NK-92 treated with Interleukin-12 subunit alpha and Interleukin-12 subunit beta, amount 100 ng/mL, for 24 hours (cell line): ENCODE measurements at places on chromosomes 5 and 9.

DNA sequence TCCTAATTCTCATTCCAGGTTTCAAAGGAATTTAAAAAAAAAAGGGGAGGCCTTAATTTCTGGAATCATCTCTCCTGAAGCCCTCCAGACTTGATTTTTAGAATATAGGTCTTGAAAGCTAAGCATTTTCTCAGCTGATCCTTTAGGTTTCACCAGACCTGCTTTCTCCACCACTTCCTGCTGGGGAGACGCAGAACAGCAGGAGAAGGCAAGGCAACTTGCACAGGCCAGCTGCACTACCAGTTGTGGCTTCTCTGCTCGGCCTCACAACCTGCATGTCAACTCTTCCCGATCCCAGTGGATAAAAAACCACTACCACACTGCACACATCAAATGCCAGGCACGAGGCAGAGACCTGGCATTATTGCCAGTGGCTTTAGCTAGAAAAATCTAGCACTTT, 119.8 kb downstream of the SIL1 start:
- no peak for DNase-seq

GRCh38 chr9:125513303-125513667, 193.7 kb downstream of the MAPKAP1 start:
- no peak for DNase-seq

- no peak for DNase-seq
Observed at GRCh38 chr9:76630916-76631315, 133.3 kb upstream of the PCA3 start.

DNA sequence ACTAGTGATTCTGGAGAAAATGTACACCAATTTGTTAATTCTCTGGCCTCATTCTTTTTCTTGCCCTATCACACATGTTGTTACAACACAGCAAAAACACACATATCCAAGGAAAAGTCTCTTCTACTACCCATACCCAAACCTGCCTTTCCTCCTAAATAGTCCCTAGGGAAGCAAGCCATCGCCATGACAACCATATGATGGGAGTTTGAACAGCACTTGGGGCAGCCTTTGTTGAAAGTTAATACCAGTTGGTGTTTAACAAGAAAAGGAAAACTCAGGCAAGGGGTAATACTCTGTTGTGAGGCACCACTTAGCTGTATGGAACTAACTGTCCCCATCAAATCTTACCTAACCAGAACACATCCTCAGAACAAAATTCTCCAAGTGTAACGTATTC, 1.7 kb downstream of the TRPM3 start:
- DNase-seq, result no peak

- no peak for DNase-seq
Observed at GRCh38 chr9:70746316-70746715, 331.9 kb upstream of the KLF9 start.

GRCh38 chr5:55289808-55290207, 17.7 kb downstream of the DHX29 start:
- DNase-seq, result no peak

DNA sequence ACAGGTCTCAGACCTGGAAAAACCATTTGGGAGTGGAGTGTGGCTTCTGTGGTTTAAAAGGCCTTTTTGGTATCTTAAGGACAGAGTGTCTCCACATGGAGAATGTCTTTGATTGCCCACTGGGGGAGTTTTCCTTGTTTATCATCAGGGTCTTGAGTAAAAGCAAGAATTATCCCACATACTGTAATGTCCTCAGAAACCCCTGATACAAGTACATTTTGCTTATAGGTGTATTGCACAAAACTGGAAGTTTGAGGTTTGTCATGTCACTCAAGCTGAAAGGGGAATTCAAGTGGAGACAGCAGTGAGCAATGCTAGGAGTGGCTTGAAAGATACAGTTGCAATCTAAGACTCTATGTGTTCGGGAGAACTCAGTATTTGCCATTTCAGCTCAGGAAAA, 62.7 kb upstream of the GRAMD2B start:
- DNase-seq, result no peak

- DNase-seq, result no peak
Observed at GRCh38 chr5:14672082-14672481, 7.6 kb downstream of the OTULIN start.

DNA sequence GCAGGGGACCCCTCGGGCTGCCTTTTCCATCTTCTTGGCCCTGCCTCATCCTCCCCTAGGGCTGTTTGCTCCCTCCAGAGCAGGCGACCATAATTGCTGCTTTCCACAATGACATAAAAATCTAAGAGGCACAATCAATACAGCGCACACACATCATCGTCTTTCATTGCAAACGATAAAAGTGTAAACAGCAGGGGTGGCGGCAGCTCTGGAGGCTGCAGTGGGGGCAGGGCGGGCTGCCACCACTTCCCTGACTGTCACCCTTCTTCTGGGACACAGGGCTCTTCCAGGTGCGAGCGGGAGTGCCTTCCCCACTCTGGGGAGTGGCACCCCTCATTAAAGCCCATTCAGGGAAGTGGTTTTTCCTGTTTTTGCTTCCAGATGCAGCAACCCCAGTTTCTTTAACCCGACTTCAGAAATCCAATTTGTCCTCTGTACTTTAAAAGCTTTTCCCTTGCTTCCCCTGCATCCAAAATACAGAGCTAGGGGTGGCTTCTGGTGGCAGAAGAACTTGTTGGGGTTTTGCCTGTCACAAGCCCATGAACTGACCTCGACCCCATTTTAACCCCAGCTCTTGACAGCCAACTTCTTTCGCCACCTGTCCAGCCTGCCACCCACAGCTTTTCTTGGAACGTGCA, 45.7 kb downstream of the TSPAN17 start:
- no peak for DNase-seq

DNA sequence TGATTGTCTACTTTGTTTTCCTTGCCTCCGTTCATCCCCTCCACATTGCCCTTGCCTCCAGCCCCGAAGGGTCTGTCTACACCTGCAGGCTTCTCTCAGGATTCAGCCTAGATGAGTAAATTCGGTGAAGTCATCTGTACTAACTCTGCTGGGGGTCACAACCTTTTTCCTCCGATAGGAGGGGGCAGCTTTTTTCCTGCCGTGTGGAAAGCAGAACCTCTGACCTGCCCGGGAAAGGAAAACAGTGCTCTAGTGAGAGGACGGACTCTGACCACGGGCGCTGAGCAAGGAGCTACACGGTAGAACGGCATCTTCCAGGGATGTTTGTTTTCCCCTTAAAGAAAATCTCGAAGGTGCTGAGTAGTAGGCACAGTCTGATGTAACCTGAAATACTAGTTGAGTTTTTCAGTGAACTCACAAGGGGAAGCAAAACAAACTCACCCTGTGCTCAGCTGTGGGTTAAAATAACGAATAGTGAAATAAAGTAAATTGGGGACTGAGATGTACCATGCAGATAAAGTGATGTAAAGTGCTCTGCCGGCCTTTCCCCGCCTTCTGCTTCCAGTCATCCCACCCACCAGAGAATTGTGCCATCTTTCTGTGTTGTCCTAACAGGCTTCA, 281.8 kb downstream of the AOPEP start:
- DNase-seq, result no peak

DNA sequence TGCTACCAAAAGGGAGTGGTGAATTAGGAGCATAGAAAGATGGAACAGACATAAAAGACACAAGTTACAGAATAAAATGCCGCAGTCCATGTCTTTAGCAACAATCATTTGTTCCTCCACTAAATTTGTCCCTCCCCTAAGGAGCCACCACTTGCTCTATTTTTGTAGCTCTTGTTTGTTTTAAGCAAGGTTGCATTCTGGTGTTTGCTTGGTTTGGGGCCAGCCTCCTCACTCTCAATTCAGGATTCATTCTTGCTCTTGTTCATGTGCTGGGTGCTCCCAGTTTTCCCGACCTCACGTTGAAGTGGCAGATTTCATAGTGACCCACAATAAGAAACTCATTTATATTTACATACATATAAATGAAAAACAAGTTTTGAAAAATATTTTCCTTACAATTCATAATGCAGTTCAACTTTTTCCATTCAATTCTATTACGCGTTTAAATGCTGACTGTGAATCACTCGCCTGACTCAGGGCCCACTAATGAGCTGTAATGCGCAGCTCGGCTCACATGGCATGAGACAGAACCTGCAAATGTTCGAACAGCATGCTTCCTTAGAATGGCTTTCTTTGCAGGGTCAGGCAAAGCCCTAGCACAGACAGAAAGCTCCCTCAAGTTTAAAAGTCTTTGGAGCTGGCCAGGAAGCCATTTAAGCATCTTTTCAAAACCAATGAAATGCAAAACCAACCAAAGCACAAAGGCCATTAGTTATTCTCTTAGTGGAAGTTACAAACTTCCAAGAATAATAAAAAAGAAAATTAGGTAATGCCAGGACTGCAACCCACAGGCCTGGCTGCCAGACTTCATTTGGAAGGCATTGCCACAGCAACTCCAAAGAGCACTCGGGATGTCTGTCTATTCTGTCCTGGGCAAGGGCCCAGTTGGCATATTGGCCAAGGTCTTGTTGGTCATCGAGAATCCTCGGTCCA, 41.7 kb downstream of the RETREG1 start:
- no peak for DNase-seq

DNA sequence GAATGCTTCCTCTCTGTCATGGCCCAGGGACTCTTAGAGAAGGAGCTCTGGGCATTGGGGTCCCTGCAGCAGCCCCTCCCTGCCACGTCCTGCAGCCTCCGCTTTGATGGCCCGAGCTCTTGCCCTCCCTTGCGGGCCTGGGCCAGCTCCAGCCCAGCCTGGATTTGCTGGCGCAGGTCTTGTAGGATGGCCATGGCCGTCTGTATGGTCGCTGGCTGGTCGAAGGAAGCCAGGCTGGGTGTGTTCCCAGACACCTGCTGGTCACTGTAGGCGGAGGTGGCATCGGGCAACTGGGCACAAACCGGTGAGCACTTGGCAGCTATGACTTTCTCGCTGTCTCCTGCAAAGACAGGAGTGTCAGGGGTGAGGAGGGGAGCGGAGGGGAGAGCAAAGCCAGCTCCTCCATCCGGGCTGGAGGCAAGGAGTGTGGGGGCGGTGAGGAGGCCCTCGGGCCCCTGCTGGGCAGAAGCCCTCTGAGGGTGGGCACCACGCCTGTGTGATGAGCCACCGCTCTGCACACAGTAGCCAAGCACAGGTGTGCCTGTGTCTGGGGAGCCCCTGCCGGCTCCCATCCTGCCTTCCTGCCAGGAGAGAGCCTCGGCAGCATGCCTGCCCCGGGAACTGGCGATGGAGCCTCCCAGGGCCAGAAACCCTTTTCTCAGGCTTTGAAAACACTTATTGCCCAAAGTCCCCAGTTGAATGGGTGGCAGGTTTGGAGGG, 12.4 kb downstream of the CCDC187 start:
- no peak for DNase-seq

GRCh38 chr5:73436535-73437100, 12.0 kb downstream of the FOXD1 start:
- no peak for DNase-seq

- DNase-seq, result no peak
Observed at GRCh38 chr9:116945817-116946216, 258.7 kb downstream of the TRIM32 start.

DNA sequence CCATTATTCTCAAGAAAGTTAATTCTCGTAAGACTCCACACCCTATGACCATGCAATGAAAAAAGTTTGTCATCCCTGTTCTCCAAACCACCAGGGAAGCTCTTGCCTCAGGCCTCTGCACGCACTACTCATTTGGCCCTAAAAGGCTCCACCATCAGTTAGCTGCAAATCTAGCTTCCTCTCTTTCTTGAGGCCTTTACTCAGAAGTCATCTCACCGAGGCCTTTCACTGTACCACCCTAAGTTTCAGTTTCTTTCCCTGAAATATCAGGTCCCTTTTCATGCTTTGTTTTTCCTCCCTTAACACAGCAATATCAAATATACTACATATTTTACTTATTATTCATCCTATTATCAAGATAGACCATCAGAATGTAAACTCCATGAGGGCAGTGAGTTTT, 39.1 kb downstream of the OXCT1 start:
- DNase-seq, result no peak

DNA sequence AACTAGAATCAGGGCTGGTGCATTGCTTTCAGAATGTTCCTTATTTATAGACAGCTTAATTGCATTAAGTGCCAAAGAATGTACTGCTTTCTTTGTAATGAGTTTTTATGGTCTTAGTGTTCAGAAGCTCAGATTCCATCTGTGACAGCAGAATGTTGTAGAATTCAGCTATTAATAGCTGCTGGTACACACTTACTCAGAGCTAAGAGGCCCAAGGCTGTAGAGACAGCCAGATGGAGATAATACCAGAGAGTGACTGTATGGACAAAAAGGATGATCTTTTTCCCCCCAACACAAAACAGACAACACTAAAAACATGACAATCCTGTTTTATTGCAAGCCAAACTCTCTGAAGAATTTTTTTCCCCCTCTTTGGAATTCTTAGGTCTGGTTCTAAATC, 50.2 kb downstream of the PPP2R2B start:
- no peak for DNase-seq

- no peak for DNase-seq
Observed at GRCh38 chr9:133975511-133975910, 16.6 kb downstream of the VAV2 start.

- DNase-seq, result no peak
Observed at GRCh38 chr5:1108023-1108864, 3.6 kb downstream of the SLC12A7 start.

GRCh38 chr5:149497357-149497756, 53.9 kb downstream of the CSNK1A1 start:
- no peak for DNase-seq

GRCh38 chr5:73770172-73771025, 144.4 kb downstream of the ARHGEF28 start:
- DNase-seq, result no peak

GRCh38 chr5:137734331-137734730, 1.6 kb downstream of the KLHL3 start:
- no peak for DNase-seq

- no peak for DNase-seq
Observed at GRCh38 chr5:52853650-52854049, 65.9 kb downstream of the ITGA1 start.

DNA sequence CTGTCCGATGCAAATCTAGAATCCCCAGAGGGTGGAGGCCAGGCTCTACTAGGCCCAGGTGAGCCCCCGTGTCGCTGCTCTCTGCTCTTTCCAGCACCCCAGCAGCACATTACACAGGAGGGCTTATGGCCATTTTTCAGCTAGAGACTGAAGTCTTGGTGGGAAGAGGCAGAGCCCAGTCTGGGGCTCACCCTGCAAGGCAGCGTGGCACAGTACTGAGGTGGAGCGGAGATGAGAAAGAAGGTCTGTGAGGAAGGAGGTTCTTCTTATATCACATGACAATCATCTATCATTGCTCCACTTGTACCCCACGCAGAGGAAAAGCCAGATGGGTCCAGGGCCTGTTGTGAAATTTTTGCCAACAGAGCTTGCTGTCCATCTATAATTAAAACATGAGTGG, 10.0 kb upstream of the KIF12 start:
- no peak for DNase-seq
